Stimulated activated memory B cell treated with anti-CD40 and anti-IgM and Interleukin-4, amounts not matched to agents 10 μg/mL and 1 μg/mL and 100 μg/mL, for 72 hours (primary cell): ENCODE measurements at places on chromosomes 6 and 20.

DNA sequence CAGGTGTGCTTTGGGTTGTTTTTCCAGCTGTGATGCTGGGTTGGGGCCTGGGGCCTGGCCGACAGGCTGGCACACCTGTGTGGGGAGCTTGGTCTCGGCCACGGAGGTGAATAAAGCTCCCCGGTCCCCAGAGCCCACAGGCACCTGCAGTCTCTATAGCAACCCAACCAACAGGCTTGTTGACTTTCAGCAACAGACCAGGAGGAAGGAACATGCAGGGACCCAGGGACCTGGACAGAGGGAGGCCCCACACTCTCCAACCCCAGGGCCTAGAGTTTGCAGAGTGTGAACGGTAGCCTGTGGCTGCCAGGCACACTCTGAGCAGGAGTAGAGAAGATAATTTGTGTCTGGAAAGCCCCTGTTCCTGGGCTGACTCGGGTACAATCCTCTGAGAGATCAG, 14.6 kb upstream of the SYNJ2 start:
- no peaks in the 10 kb centered on the region for H3K4me1 ChIP-seq
- no peaks in the 10 kb centered on the region for H3K27me3 ChIP-seq
- H3K4me3 ChIP-seq: no peak overlapping the region
- no peaks in the 10 kb centered on the region for H3K36me3 ChIP-seq
- no peak overlapping the region for H3K27ac ChIP-seq

GRCh38 chr6:170051229-170052172, 239.4 kb downstream of the DLL1 start:
- no peak for ATAC-seq
- no peak overlapping the region for H3K4me3 ChIP-seq
- peaks cover 11% of the 10 kb centered on the region for H3K27me3 ChIP-seq
- no peak overlapping the region for H3K27ac ChIP-seq
- no peaks in the 10 kb centered on the region for H3K36me3 ChIP-seq
- H3K4me1 ChIP-seq: no peaks in the 10 kb centered on the region

DNA sequence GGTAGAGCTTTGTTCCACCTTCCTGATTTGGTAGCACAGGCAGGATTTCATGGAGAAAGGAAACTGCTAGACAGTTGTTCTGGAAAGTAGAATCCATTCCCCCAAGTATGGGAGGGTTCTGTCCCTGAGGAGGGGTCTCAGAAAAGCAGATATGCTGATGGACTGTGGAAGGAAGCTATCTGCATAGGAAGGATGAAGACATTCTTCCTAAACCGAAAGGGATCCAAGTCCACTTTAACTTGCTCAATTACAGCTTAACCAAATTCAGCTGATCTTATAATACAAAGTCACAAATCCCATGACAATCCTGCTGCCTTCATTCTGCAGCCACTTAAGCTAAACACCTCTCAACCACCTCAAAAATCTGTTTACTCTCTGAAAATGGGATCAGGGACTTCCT, 2.6 kb downstream of the MAN1A1 start:
- peaks cover 45% of the 10 kb centered on the region for H3K4me1 ChIP-seq
- peak overlapping the region; percentile 71 for H3K4me3 ChIP-seq
- peaks cover 5% of the 10 kb centered on the region for H3K36me3 ChIP-seq
- no peak overlapping the region for H3K27ac ChIP-seq

DNA sequence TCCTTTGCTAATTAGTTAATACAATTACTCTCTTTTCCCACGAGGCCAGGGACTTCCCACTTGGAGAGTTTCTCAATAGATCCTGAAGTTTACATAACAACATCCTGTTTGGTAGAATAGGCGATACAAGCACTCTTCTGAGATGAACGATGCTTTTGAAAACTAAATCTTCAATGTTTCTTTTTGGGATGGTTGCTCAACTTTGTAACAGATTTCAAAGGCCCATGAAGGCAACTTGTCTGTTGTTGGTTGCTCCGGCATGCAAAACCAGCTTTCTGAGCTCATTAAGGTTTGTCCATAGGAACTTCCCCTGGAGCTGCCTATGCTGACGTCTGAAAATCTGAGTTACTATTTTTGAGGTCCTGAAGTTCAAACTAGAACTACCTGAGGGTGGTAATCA, 25.9 kb upstream of the ROS1 start:
- H3K4me3 ChIP-seq: no peak overlapping the region
- H3K27me3 ChIP-seq: peaks cover 23% of the 10 kb centered on the region
- H3K36me3 ChIP-seq: no peaks in the 10 kb centered on the region
- H3K4me1 ChIP-seq: no peaks in the 10 kb centered on the region

DNA sequence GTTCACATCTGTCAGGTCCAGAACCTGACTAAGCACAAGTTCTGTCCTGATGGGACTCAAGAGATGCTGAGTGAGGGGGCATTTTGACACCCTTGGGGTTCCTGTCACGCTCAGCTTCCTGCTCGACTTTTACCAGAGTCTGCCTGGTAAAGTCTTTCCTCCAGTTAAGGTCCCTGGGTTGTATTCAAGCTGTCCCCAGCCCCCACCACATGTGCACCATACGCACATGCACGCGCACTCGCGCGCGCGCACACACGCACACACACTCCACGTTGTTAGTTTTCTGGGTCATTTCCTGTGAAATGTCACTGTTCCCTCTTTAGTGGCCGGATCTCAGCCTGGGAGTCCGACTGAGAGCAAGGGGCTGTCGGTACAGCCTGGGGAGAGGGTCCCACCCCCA, 166.1 kb downstream of the GMPR start:
- no peaks in the 10 kb centered on the region for H3K27me3 ChIP-seq
- ATAC-seq: no peak
- H3K36me3 ChIP-seq: peaks cover 68% of the 10 kb centered on the region
